ENCODE measurements at places on chromosomes 6 and 20. TPM values are rescaled to one million over a fixed set of nuclear protein-coding genes. Genes with fewer than 3 reads are reported as not detected.

- H3K36me3 ChIP-seq, result no peaks in the 10 kb centered on the region
- H3K27ac ChIP-seq, result no peak overlapping the region
- no peak for DNase-seq
- H3K4me1 ChIP-seq, result no peaks in the 10 kb centered on the region
- no peaks in the 10 kb centered on the region for H3K27me3 ChIP-seq
Measured at GRCh38 chr6:139334806-139335446, 39.5 kb downstream of the CITED2 start.

DNA sequence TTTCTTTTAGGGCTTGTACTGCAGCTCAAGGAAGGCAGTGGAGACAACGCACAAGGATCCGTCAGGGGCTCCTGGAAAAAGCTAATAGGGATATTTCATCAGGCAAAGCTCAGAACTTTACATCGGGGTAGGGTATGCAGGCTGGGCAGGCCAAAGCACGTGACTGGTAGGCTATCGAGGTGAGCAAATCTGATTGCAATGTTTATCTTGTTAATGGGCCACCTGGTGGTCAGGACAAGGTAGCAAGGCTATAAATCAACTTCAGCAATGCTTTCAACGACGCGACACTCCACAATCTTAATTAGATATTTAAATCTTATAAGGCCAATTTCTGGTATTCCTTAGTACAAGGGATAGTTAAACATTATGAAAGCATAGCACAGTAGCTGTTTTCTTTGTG, 1302.8 kb upstream of the EYS start:
- H3K36me3 ChIP-seq, result no peaks in the 10 kb centered on the region
- H3K4me3 ChIP-seq, result no peak overlapping the region
- no peaks in the 10 kb centered on the region for H3K27me3 ChIP-seq

Gene PTGIS
- 51.7 TPM for total RNA-seq

Gene EMILIN3
- total RNA-seq, result 0.58 TPM

Data from activated CD4-positive, alpha-beta T cell treated with anti-CD3 and anti-CD28 coated beads, Interleukin-2, amount 10 ng/mL, durations not matched to agents 24 days and 14 days (primary cell).